ENCODE measurements at places on chromosomes 1 and 21.

GRCh38 chr1:109257682-109258421, 8.5 kb downstream of the CELSR2 start:
- DNase-seq: no peak

GRCh38 chr1:161933592-161934588, 89.8 kb downstream of the OLFML2B start:
- no peak for DNase-seq

- DNase-seq: no peak
These were observed 50.0 kb downstream of the LACTBL1 start for GRCh38 chr1:22922640-22923039.

- DNase-seq: no peak
These were observed 193.8 kb downstream of the LMX1A start for GRCh38 chr1:165162671-165163241.

DNA sequence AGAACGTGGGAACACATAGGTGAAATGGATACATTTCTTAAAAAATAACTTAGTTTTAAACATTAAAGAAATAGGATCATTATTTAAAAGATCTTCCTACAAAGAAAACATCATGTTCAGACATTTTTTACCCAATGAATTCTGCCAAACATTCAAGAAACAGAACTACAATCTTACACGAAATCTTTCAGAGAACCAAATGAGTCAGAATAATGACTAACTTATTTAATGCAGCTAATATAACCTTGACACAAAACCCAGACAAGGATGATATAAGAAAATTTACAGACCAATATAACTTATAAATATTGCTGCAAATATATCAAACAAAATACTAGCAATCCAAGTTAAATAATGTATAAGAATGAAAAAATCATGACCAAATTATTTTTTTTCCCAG, 220.1 kb upstream of the KCNK2 start:
- no peak for DNase-seq

DNA sequence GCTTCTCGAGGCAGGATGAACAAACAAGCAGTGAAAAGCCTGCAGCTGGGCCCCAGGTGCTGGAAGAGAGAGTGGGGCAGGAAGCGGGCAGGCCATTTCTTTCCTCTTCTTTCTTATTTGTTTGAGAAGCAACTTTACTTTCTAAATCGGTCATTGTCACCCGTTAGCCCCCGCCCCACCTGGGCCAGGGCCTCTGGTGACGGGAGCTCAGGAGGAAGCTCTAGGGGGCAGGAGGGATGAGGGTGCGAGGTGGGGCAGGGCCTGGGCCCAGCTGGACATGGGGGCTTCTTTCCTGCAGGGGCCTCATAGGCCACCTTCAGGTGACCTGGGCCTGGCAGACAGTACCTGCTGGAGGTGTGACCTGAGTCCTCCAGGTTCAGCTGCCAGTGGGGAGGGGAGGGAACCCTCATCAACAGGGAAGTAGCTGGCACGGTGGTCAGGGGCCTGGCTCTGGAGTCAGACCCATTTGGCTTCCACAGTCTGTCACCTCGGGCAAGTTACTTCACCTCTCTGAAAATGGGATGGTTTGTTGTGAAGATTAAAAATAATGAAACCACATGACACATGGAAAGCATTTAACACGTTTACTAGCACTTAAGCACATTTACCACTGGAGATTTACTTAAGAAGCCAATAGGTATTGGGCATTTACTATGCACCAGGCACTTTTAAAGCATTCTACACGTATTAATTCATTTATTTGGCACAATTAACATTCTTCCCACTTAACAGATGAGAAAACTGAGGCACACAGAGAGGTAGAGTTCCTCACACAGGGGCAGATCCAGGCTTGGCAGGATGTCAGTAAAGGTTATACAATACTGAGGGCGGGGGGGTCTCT, 54.1 kb upstream of the ID3 start:
- DNase-seq: no peak

Measured in memory B cell (primary cell).